Fibroblast of the aortic adventitia (primary cell): ENCODE measurements at places on chromosomes 16 and 17. TPM values are rescaled to one million over a fixed set of nuclear protein-coding genes. Genes with fewer than 3 reads are reported as not detected.

The POLR3E gene
- total RNA-seq: 8.6 and 29.5 TPM in 2 replicates

The KRT33B gene
- not detected in 2 replicates for total RNA-seq

- DNase-seq: no peak
Measured at GRCh38 chr17:81390873-81391255, 4.4 kb upstream of the BAHCC1 start.

DNA sequence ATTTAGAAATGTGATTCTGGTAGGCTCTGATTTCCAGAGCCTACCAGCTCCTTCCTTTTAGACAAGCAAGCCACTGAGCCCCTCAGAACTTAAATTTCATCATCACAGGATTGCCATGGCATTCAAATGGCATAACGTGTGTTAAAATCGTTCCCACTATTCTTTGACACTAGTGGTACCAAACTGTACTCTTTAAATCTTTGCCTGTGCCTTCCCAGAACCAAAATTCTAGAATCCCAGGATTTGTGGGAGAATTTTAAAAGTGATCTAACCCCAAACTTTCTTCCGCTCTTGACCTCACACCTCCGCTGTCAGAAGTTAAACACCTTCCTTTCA, 287 bp upstream of the INTS2 start:
- DNase-seq: no peak

- DNase-seq: no peak
Measured at GRCh38 chr17:57905875-57906455, 49.2 kb downstream of the CUEDC1 start.

DNA sequence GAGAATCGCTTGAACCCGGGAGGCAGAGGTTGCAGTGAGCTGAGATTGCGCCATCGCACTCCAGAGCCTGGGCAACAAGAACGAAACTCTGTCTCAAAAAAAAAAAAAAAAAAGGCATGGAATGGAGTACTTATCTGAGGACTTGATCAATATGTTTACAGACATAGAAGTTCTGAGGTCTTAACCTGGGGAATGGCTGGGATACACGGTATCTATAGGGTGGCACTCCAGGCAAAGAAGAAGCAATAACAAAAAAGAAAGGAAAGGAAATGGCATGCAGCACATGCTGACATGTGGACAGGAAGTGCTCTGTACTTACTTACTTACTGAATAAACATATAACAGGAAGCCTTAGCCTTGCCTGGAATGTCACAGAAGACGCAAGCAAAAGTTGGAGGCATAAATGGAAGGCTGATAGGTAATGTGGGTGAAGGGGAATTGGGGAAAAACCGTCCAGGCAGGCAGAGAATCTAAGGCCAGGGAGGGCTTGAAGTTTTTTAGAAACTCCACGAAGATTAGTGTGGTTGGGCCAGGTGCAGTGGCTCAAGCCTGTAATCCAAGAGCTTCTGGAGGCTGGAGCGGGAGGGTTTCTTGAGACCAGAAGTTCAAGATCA, 10.1 kb upstream of the SPOP start:
- peak; percentile 42 for DNase-seq

GRCh38 chr17:42199416-42200011, 5.2 kb upstream of the GHDC start:
- DNase-seq: no peak

GRCh38 chr16:30757316-30757715, 4.5 kb downstream of the CFAP119 start:
- no peak for DNase-seq

GRCh38 chr17:50519141-50519834, 11.0 kb downstream of the MYCBPAP start:
- no peak for DNase-seq

DNA sequence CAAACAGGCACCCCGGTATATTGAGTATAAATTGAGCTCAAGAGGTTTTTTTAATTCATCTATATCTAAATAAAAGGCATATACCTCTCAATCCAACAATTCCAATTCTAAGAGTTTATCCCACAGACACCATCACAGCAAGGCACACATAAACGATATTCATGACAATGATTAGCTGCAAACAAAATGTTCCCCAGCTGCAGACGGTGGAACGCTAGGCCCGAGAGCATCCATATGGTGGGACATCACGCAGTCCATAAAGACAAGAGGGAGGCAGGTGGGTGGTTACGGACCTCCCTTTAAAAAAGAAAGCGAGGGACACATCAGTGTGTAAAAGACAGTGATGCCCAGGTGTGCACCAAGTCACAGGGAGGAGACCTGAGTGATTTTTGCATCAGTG, 28.1 kb downstream of the MEAK7 start:
- no peak for DNase-seq
